ENCODE measurements at places on chromosomes 2 and 18. TPM values are rescaled to one million over a fixed set of nuclear protein-coding genes. Genes with fewer than 3 reads are reported as not detected.

MAB21L4 gene
- under 0.01 TPM for total RNA-seq

ZNF892 gene
- 4.5 TPM for total RNA-seq

SAG gene
- total RNA-seq = not detected

SLC9A2 gene
- not detected for total RNA-seq

GRB14 gene
- 0.89 TPM for total RNA-seq

PKP4 gene
- 32.0 TPM for total RNA-seq

ZNF2 gene
- total RNA-seq = 9.0 TPM

ITGA6 gene
- total RNA-seq = 263 TPM

MEP1B gene
- not detected for total RNA-seq

HAAO gene
- 0.25 TPM for total RNA-seq

PUM2 gene
- total RNA-seq = 56.6 TPM

DSC3 gene
- 0.12 TPM for total RNA-seq

ANO7 gene
- total RNA-seq = 0.37 TPM

SMC6 gene
- 27.2 TPM for total RNA-seq

RFX8 gene
- 15.3 TPM for total RNA-seq

GALNT14 gene
- total RNA-seq = 1.2 TPM
